ENCODE measurements at places on chromosomes 5 and 9. TPM values are rescaled to one million over a fixed set of nuclear protein-coding genes. Genes with fewer than 3 reads are reported as not detected.

Gene CNTLN
- total RNA-seq = 11.3 TPM

Gene WHRN
- 1.3 TPM for total RNA-seq

Gene TEK
- total RNA-seq = 25.8 TPM

Gene CD72
- 0.86 TPM for total RNA-seq

Gene GADD45G
- total RNA-seq = 0.64 TPM

Gene BAAT
- total RNA-seq = under 0.01 TPM

Gene CXCL14
- total RNA-seq = not detected

Gene PALM2AKAP2
- total RNA-seq = 24.5 TPM

Gene PTPN3
- under 0.01 TPM for total RNA-seq

Gene KIF12
- not detected for total RNA-seq

Gene SHOC1
- total RNA-seq = under 0.01 TPM

Gene INSL4
- total RNA-seq = not detected

Gene SLC6A18
- total RNA-seq = not detected

Gene GABRB2
- total RNA-seq = under 0.01 TPM

Gene PCA3
- not detected for total RNA-seq

Gene SLC31A1
- total RNA-seq = 41.5 TPM

Gene RFK
- total RNA-seq = 20.9 TPM

Gene ROPN1L
- total RNA-seq = 0.32 TPM

Gene SETX
- 89.8 TPM for total RNA-seq

Gene PCDHB2
- 0.32 TPM for total RNA-seq

Gene LPCAT1
- total RNA-seq = 57.4 TPM

Gene IFNA14
- total RNA-seq = not detected

Gene ASB6
- 16.8 TPM for total RNA-seq

Gene PKD2L2
- total RNA-seq = not detected

Gene IL5
- total RNA-seq = not detected

Gene LHX2
- total RNA-seq = not detected

Gene FCN1
- total RNA-seq = not detected

Gene SLC34A3
- total RNA-seq = under 0.01 TPM

Gene PCDHGA3
- total RNA-seq = 3.2 TPM

Gene N4BP3
- 0.43 TPM for total RNA-seq

Gene ECSCR
- not detected for total RNA-seq

All from fibroblast of villous mesenchyme (primary cell).